NCI-H524 (cell line): ENCODE measurements at places on chromosomes 5 and 9.
A peak's percentile ranks its signal among the peaks of the same experiment; 100 is the strongest.

GRCh38 chr9:115158661-115159481 lies 40.9 kb upstream of the TNC start:
- DNase-seq: no peak

DNA sequence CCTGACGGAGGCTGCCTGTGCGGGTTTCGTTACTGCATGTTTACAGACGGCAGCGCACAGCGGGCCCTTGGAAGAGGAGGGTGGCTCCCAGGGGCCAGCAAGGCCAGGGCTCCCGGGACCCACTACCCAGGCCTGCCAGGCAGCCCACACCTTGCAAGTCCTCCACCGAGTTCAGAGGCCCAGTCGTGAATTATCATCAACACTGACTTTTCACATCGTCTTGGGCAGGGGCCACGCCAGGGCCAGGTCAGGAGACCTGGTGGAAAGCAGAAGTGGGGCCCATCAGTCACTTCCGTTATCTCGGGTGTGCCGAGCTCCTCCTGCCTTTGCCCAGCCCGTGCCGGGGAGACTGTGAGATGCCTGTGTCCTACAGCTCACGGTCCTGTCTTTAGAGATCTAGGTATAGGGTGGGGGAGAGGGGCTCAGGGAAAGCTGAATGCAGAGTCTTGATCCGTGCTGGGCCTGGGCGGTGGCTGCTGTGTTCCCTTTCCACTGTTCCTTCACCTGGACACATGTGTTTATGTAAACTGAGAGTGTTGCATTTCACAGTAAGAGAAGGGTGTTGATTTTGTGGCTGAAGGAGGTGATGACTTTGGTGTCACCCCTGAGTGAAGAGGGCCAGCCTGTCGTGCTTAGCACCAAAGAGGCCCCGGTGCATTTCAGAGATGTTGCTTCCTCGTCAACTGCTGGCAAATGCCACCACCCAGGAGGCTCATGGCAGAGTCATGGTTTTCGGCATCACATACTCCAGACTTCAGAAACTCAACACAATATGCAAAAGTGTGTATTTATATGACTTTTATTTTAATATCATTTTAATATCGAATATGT lies 175.2 kb downstream of the GAPVD1 start:
- DNase-seq: no peak

- no peak for DNase-seq
These were observed 166.0 kb upstream of the IRX2 start for GRCh38 chr5:2917524-2917923.

- peak; percentile 88 for DNase-seq
These were observed 9.7 kb downstream of the PTGES2 start for GRCh38 chr9:128117613-128118471.

DNA sequence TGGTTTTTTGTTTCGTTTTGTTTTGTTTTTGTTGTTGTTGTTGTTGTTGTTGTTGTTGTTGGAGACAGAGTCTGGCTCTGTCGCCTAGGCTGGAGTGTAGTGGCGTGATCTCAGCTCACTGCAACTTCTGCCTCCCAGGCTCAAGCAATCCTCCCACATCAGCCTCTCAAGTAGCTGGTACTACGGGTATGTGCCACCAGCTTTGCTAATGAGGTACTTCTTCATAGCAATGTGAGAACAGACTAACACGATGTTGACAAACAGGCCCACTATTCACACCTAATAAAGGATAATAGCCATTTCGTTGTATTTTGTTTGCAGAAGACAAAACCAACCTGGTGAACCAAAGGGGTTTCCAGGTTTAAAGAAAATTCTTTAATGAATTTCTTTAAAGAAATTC lies 130.9 kb downstream of the DIRAS2 start:
- DNase-seq: no peak

DNA sequence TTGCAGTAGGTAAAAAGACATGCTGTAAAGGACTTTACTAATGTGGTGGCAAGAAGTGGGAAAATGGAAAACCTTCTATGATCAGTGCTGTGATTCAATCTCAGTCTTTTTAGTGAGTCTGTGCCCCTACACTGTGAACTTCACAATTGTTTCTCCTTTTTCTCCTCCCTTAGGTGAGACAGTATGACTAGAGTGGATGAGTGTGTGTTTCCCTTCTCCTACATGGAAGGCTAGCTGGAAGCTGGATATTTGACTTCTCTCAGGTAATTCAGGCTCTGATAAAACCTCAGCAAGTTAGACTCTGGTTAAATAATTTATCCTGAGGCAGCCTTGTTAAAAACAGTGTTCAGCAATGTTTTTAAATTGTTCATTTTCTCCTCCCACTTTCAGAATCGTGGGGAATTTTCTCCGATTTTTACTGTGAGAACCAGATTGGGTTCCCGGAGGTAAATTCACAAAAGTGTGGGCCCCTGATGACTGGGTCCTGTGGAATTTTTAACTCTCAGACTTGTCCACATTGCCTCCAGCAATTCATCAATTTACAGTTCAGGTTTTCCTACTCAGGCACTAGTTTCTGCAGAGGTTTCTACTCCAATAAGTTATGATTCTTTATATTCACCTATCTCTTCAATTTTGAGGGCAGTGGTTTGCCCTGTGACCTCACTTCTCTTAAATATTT lies 149.1 kb upstream of the PIK3R1 start:
- DNase-seq: no peak

DNA sequence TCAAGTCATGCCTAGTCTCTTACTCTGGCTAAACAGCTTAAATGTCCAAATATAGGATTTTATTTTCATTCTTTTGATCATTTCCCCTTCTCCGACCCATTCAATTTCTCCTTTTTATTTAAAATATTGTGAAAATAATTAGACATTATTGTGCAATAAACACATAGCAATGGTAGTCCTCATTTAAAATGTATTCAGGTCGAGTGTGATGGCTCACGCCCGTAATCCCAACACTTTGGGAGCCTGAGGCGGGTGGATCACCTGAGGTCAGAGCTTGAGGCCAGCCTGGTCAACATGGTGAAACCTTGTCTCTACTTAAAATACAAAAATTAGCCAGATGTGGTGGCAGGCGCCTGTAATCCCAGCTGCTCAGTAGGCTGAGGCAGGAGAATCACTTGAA lies 26.7 kb downstream of the ADAMTS6 start:
- no peak for DNase-seq

DNA sequence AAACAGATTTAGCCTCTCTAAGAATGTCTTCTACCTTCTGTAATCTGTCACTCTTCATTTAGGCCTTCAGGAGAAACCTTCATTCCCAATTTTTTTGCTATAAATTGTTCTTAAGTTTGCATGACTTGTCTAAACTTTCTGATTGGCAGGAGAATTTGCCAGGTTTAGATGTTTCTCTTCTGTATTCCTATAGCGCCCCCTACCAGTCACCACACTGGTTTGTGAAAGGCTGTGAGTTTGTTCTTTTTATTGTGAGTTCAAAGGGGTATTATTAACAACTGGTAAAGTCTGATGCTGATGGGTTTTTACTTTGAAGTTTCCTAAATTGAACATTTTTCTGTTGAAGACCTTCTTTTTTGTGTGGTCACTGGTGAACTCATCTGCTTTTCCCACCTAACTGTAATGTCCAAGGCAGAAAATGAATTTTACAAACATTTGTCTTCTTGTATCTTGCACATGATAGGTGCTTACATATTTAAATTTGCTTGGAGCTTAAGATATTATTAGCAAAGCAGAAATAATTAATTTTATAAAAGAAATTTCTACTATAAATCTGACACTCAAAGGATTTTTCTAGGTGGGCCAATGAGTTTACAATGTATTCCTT lies 18.4 kb upstream of the F2RL2 start:
- peak; percentile 54 for DNase-seq

DNA sequence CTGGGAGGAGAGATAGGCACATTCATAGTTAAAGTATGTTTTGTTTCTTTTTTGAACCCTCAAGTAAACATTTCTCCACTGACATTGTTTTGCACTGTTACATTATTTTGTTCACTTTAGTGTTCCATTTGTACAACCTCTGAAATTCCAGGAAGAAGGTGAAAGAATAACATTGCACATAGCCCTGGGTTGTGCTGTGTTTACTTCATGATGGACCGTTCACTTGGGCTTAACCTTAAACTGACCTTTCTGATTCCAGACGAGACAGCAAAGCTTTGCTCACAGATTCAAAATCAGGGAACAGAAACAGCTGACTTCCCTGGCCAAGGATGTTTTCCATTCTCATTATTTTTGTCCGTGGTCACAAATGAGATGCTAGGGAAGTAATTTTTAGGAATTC lies 42.8 kb upstream of the GDNF start:
- no peak for DNase-seq

DNA sequence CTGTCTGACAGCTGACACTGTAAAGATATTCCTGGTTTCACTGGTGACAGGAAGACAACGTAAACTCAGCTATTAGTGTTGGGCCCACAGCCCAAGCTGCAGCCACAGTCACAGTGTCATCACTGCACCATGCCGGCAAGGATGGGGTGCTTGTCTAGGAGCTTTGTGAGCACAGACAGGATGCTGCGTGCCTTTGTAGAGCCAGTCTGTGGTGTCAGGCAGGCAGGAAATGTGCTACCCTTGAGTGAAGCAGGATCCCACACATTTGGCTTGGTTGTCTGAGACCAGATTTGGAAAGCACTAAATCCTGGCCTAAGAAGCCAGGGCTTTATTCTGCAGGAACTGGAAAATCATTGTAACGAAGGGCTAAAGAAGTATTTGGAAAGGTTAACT lies 121.6 kb upstream of the ADAMTS16 start:
- no peak for DNase-seq

DNA sequence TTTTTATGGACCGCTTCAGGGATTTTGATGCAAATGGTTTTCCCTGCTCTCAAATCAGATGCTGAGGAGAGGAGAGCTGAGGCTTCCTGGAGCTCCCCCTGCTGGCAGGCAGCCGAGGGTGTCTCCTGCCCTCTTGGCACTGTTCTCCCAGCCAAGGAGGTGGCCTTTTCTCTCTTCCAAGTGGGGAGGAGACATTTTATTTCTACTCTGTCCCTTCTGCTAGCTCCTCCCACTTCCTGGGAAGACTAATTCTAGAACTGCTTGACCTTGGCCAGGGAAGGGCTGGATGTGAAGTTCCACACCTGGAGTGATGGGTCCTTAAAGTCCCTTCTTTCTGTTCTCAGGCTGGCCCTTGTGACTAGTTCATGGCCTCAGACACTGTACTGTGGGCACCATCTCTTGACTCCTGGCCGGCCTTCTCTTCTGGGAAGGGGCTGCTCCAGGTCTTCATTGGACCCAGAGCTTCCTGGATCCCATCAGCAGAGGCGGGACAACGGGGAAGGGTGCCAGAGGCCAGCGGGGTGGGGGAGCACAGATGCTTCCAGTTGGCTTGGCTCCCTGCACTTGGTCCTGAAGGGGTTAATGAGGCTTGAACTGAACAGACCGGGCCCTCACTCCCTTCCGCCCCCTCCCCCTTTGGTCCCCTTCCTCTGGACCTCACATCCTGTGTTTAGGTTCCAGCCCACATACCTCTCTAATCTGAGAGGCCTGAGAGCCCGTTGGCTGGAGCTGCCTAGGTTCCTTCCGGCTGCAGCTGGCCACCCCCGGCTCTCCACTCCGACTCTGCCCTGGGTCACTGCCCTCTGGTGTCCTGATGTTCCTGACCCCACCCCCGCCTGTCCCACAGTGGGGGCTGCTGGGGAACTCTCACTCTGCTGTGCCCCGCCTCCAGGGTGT lies 32.1 kb downstream of the PTPA start:
- peak; percentile 24 for DNase-seq

DNA sequence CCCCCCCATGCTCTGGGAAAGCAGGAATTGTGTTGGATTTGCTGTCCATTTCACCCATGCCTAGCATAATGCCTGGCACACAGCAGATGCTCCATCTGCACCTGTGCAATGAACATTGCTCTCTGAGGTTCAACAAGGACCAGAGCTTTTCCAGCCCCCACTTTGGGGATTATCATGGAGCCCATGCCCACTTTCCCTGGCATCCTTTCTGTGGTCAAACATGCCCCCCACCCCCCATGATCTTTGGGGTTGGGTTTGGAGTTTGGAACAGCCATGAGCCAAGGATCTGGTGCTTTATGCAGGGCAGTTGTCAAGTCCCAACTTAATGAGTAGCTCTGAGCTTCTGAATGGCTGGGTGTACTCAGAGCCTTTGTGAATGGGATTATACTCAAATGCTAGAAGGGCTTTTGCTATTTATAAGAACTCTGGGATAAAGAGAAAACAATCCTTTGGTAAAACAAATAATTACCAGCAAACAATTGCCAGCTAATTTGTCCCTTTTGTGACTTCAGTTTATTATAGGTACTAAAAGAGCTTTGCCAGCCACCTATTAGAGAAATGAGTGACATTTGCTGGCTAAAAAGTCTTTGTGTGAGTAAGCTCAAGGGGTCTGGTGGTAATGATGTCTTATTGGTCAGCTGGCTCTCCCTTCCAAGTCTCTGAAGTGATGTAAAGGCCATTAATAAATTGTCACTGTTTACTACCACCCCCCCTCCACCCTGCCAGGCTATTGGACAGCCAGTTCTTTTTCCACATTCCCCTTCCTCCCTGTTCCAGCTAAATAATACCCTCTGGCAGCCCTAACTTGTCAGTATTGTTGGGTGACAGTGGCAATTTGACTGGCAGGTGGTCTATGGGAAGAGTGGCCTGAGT lies 182.3 kb downstream of the MACROH2A1 start:
- DNase-seq: no peak

DNA sequence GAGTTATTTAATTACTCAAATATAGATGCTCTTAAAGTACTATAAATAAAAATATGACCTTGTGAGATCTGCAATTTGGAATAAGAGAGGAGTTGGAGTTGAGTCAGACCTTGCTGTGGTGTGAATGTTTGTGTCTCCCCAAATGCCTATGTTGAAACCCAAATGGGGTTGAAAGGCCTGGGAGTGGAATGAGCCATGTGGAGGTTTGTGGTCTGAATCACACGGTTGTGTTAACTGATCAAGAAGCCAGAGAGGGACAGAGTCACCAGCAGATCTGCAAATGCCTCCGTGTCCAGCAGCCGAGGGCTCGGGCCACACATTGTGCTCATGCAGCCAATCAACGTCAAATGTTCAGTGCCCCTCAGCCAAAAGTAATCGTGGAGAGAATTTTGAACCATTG lies 404.4 kb downstream of the ICE1 start:
- DNase-seq: no peak

- no peak for DNase-seq
These were observed 70.4 kb downstream of the NFIB start for GRCh38 chr9:14243514-14244042.

DNA sequence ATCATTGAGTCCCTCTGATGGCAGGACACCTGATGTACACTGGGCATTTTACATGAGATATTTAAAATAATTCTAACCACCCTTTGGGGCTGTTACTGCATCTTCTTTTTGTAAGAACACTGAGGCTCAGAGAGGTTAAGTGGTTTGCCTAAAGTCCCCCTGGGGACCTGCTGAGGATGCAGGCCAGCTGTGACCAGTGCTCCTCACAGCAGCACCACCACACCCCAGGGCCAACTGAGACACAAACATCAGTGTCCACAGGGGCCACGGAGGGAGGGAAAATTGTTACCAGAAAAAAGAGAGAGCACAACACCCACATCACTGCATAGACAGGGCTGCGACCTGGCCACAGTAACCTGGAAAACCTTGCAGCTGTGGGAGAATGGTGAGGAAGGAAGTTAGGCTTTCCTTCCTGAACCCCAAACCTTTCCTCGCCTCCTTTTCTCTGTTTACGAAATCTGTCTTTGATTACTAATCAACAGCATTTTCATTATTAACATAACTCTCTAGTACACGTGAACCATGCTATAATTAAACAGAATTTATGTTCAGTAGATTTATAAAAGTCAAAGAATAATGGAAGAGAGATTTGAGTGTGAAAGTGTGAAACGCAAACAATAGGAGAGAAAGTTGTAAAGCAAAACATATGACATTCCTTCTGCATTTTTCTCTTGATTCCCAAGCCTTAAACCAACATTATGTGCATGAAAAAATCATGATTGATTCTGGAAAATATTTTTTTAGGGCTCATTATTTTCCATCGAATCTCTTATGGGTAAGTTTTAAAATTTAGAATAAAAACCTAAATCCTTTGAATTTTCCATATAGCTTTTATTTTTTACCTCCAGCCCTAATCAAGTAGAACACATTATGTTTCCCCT lies 228.1 kb upstream of the DAPK1 start:
- no peak for DNase-seq
